ENCODE measurements at places on chromosomes 5 and 9.

- peak; percentile 36 for DNase-seq
These were observed 2.4 kb upstream of the GLT6D1 start for GRCh38 chr9:135641745-135642144.

- peak; percentile 87 for DNase-seq
These were observed at the start of gene WDR38 for GRCh38 chr9:124852829-124853531. Gene WDR38, plus strand, starts transcription at chr9:124853460. Its CDS starts 72 bp downstream, at chr9:124853532.

GRCh38 chr5:43400082-43400481, 12.1 kb downstream of the CCL28 start:
- peak; percentile 24 for DNase-seq

- no peak for DNase-seq
These were observed 50.1 kb downstream of the ST8SIA4 start for GRCh38 chr5:100852988-100853449.

GRCh38 chr9:21078702-21079101, 960 bp upstream of the IFNB1 start:
- DNase-seq, result peak; percentile 23

GRCh38 chr9:119838210-119838609, 469.0 kb upstream of the BRINP1 start:
- no peak for DNase-seq

GRCh38 chr9:137156567-137157375, 13.1 kb downstream of the LRRC26 start:
- peak; percentile 53 for DNase-seq

DNA sequence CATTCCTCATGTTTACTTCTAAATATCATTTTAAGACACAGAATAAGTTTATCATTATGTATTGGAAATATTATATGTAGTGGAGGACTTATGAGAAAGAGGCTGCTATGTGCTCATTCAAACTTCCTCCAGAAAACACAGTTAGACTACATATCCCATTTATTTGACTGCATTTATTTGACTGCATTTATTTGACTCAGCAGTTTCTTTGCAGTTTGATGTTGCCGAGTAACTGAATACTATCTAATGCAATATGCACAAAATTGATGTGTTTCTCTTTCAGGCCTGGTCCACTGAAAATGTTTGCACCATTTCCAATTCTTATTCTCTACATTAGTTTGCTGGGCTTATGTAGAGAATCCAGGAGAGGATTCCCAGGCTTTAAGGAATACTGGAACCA, 89.9 kb upstream of the FBN2 start:
- no peak for DNase-seq

DNA sequence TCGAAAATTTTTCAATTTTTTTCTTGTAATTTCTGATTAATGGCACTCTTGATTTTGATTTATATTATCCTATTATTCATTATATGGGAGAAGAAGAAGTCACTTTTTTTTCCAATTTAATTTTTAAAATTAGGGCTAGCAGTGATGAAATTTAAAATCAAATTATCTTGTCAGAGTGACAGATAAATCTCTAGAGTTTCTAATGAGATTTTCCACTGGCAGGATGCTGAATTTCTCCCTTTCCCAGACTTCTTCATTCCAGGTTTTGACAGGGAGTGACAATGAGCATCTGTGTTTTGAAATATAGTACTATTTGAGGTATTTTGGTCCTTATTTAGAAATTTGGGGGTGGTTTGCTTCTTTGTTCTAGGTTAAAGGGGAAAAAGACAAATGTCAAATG, 2274.1 kb downstream of the MAT2B start:
- no peak for DNase-seq

DNA sequence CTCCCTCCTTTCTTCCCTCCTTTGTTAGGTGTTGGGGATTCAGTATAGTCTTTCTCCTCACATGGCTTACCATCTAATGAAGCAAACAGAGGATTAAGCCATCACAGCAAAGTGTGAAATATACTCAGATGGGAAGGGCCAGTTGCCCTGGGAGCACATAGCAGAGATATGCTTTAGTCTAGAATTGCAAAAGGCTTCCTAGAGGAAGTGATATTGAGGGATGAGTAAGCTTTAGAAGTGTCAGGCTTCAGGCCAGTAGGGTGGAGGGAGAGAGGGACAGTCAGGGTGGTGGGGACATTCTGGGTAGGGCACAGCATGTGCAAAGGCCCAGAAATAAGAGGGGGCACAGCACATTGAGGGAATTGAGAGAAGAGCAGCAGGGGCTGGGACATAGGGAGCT, 46.2 kb upstream of the GLRA1 start:
- DNase-seq, result no peak
